ENCODE measurements at places on chromosomes 6 and 20. TPM values are rescaled to one million over a fixed set of nuclear protein-coding genes. Genes with fewer than 3 reads are reported as not detected.

DNA sequence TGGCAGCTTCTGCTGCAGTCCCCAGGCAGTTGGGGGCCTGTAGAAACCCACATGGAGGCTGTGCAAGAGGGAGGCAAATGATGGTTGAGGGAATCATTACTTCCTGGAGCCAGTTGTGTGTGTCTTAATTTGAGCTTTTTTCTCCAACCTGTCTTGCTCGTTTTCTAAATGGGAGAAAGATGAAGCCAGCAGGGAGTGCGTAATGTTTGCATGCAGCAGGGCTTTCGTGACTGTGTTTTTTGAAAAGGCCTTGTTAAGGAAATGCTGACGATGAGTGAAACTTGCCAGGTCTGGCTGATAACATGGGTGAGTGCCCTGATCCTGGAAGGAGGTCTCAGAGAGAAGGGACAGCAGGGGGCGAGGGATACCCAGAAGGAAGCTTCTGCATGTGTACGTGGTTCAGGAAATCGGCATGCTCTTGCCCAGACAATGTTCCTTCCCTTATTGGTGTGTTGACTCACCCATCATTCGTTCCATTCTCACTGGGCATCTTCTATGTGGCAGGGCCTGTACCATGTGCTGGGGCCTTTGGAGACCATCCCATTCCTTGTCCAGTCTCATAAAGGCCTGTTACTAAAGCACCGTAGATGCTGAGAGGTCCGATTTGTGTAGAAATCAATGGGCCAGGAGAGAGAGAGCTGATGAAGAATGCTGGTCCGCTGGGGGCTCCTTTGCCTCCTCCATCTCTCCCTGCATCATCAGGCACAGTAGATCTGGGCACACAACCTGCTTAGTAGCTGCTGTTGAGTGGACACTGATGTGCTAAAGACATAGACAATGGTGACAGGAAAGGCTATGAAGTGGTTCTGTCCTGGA lies 27.4 kb downstream of the GLP1R start:
- no peak for DNase-seq

GRCh38 chr6:45987856-45988255 lies 27.8 kb downstream of the CLIC5 start:
- DNase-seq: no peak

- no peak for DNase-seq
These were observed 38.2 kb upstream of the IER3 start for GRCh38 chr6:30782425-30783014.

- DNase-seq: peak; percentile 11
These were observed 335.1 kb downstream of the HDGFL1 start for GRCh38 chr6:22904431-22904830.

GRCh38 chr6:139920776-139921100 lies 546.3 kb upstream of the CITED2 start:
- no peak for DNase-seq

DNA sequence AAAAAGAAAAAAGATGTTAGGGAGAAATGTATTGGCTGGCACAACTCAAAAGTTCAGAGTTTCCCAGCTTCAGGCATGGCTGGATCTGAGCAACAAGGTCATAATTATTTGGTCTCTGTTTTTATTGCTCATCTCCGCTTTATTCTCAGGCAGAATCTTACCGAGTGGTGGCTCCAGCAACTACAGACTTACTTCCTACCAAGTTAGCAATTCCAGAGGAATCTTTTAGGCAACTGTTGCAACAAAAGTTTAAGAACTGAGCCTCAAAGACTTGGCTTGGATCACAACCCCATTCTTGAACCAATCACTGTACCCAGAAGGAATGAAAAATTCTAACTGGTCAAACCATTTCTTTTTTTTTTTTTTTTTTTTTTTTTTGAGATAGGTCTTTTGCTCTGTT lies 35.5 kb upstream of the NCOA3 start:
- DNase-seq: no peak

- peak; percentile 59 for DNase-seq
These were observed 24.6 kb downstream of the SLCO4A1 start for GRCh38 chr20:62666736-62667529.

DNA sequence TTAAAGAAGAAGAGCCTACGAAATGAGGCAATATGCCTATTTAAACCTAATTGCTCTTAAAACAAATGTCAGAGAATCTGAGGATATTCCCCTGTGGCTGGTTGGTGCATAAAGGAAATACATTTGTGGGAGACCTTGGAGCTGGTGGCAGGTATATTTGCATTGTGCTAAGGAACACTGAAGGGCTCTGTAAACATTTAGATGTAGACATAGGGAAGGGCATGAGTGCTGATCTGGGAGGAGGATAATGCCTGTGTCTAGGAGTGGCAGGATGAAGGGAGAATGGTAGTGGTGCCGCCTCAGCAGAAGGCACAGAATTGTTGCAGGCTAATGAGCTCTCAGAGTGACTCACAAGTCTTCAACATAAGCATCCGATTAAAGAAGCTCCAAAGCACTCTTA lies 85.8 kb downstream of the CD164 start:
- DNase-seq: peak; percentile 34

GRCh38 chr6:158086504-158087223 lies 81.4 kb downstream of the SERAC1 start:
- DNase-seq: peak; percentile 28

The DPPA5 gene
- total RNA-seq: not detected

The TRIM31 gene
- not detected for total RNA-seq

All from body of pancreas (tissue), 4 donors.